ENCODE measurements at places on chromosomes 4 and X.

- peak; percentile 74 for DNase-seq
These were observed 97.5 kb upstream of the ZNF518B start for GRCh38 chr4:10554694-10555093.

GRCh38 chr4:119721878-119722277 lies 93.3 kb upstream of the PDE5A start:
- no peak for DNase-seq

GRCh38 chr4:71184195-71184781 lies 154.5 kb upstream of the SLC4A4 start:
- DNase-seq: peak; percentile 62

- DNase-seq: peak; percentile 49
These were observed 41.1 kb downstream of the HPF1 start for GRCh38 chr4:169716677-169717076.

DNA sequence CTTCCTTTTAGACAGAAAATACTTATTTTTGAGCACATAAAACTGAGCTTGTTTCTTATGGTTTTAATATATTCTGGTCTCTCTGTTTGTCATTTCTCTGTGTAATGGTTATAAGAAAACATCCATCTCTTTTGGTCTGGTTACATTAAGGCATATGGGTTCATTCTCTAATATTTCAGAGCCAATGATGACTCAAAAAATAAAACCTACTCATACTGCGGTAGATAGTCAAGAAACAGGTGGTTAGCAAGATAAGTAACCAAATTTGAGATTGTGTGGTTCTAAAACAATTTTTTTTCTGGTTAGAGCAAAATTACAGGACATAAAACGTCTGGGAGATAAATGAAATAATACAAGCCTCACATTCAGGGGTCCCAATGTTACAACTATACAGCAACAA lies 654.5 kb downstream of the STIM2 start:
- DNase-seq: no peak

DNA sequence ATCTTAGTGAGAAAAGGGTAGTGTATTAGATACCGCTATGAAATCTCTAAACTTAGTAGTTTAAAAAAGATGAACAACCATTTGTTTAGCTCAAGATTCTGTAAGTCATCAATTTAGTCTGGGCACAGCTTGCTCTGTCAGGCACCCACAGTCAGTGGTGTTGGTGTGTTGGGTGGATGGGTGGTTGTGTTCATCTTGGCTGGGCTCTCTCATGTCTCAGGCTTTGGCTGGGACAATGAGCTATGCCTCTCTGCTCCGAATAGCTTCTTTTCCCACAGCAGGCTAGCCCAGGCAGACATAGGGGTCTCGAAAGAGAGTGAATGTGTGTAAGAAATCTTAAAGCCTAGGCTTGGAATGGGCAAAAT lies 127.0 kb upstream of the GATB start:
- DNase-seq: no peak

DNA sequence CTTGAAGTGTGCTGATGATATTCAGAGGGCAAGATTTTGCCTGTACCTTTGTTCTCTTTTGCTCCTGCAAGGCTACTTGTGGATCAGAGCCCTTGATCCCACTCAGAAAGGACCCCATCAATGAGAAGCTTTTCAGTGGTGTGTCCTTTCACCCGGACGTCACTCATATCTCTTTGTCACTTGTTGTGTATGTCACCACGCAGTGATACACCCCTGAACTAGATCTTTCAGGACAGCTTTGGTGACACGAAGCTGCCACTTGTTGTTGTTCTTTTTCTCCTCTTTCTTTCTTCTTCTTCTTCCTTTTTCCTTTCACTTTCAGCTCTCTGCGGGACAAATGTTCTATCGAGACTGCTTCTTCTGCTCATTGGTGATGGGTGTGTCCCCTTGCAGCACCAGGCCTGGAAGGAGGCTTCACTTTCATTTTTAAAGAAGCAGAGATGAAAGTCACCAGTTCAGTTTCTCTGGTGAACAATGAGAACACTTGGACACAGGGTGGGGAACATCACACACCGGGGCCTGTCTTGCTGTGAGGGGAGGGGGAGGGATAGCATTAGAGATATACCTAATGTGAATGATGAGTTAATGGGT lies 83.6 kb downstream of the NBDY start:
- no peak for DNase-seq

DNA sequence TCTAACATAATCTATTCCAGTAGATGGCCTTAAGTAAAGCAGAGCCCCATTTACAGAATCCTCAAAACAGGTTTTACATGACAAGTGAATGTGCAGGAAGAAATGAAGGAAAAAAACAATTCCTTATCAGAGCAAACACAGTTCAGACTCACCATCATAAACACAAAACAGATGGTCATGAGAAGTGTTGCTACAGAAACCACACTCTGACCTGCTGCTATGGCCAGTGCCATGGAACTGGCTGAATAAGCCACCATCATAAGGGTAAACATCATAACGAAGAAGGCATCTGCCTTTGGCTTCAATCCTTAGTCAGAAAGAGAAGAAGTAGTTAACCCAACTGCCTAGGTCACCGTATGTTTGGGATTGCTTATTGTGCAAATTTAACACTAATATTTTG lies 61.1 kb downstream of the ABCG2 start:
- DNase-seq: no peak

Measured in dermis blood vessel endothelial cell (primary cell).